ENCODE measurements at places on chromosomes 11 and 22.

- DNase-seq, result no peak
These were observed 360.8 kb downstream of the TBC1D22A start for GRCh38 chr22:47123006-47123826.

DNA sequence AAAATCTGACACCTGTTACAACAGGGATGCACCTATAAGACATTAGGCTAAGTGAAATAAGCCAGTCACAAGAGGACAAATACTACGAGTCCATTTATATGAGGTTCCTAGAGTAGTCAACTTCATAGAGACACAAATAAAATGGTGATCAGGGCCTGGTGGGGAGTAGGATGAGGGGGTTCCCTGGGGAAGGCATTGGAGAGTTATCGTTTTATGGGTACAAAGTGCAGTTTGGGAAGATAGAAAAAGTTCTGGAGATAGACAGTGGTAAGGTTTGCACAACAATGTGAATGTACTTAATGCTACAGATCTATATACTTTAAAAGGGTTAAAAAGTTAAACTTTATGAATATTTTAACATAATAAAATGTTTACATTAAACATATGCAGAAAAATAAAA is 31.4 kb upstream of the B3GNT6 start:
- no peak for DNase-seq

DNA sequence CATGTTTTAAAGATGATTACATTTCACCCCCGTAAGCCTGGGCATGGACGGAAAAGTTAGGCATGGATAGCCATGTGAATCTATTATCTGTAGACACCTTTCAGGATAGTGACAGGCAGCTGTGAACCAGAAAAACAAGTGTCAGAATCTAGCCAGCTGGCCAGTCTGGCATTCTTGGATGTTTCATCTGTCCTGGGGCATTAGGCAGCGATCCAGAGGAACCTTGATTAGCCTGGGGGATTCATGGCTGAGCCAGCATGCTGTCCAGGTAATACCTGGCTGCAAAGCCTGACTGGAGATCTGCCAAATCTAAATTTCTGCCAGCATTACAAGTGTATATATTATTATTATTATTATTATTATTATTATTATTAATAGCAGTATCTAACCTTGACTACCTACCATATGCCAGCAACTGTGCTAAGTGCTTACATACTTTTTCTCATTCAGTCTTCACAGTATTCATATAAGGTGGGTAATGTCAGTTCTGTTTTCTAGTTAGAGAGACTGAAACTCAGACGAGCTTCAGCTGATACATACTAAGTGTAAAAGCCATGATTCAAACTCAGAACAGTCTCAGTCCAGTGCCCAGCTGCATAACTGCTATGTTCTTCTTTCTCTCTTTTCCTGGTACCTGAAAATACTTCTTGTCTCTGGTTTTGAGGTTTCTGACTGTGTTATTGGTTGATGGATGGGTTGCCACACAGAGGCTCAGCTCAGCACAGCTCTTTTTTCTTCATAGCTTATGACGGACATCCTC is 12.8 kb downstream of the BMAL1 start:
- no peak for DNase-seq

GRCh38 chr22:46563381-46564083 is 26.1 kb upstream of the CELSR1 start:
- DNase-seq, result peak; percentile 63

DNA sequence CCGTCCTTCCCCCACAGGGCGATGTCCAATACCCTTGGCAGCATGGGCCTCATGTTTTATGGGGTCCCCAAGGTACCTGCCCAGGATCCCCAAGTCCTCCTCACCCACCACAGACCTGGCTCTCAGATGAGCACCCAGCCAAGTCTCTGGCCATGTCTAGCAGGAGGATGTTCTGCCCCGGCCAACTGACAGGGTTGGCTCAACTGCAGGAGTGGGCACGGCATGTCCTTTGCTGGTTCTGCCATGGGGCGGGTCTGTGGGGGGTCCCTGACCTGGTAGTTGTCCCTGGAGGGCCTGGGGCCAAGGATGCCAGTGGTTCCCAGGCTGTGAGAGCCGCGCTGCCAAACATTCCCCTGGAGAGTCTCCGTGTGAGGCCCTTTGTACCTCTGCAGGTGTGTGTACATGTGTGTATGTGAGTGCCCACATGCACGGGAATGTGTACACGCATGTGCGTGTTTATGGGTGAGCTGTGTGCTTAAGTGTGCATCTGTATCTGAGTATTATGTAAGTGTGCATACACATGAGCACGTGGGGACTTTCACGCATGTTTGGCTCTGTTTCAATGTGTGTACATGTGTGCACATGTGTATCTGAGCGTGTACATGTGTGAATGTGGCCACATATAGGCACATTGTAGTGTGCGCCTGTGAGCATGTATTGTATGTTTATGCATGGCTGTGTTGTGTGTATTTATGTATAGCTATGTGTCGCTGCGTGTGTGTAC is 85.5 kb downstream of the KCNQ1 start:
- no peak for DNase-seq

GRCh38 chr11:83611600-83611999 is 325.4 kb upstream of the CCDC90B start:
- DNase-seq, result no peak

DNA sequence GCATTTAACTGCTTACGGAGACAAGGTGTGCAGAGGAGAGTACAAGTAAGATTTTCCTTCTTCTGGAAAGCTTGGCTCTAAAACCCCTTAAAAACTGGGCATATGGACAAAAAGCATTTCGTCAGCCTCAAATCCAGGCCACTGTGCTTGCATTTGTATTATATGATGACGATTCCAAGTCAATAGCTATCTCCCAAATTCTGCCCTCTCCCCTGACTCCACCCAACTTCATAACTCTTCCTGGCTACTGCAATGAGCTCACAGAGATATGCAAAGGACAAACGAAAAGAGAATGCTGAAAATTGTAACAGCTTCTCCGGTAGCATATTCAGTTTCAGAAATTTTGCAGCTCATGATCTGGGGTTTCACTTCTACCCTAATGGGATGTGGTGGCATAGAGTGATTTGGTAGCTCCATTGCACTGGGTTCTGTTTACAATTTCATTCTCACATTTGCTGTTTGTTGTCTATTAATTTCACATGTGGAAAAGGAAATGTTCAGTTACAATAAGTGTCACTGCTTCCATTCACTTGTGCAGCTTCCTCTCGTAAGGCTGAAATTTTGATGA is 45.6 kb upstream of the CHRM4 start:
- no peak for DNase-seq

- no peak for DNase-seq
These were observed 566.2 kb downstream of the TBC1D22A start for GRCh38 chr22:47328550-47329243.

DNA sequence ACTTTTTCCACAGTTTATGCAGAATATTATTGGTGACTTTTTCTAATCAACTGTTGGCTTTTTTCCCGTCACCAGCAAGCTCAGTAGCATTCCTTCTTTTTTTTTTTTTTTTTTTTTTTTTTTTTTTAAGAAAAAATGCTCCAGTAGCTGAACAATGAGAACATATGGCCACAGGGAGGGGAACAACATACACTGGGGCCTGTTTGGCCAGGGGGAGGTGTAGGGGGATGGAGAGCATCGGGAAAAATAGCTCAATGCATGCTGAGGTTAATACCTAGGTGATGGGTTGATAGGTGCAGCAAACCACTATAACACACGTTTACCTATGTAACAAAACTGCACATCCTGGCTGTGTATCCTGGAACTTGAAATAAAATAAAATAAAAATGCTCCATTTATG is 82.5 kb downstream of the ARHGAP42 start:
- no peak for DNase-seq

GRCh38 chr11:64934682-64935358 is 873 bp downstream of the GPHA2 start:
- DNase-seq, result no peak

- no peak for DNase-seq
These were observed 14.4 kb downstream of the DCDC1 start for GRCh38 chr11:31355131-31355530.

GRCh38 chr11:118213201-118213600 is 11.6 kb downstream of the JAML start:
- DNase-seq, result no peak

GRCh38 chr22:23128269-23129108 is 13.3 kb downstream of the RSPH14 start:
- peak; percentile 46 for DNase-seq

DNA sequence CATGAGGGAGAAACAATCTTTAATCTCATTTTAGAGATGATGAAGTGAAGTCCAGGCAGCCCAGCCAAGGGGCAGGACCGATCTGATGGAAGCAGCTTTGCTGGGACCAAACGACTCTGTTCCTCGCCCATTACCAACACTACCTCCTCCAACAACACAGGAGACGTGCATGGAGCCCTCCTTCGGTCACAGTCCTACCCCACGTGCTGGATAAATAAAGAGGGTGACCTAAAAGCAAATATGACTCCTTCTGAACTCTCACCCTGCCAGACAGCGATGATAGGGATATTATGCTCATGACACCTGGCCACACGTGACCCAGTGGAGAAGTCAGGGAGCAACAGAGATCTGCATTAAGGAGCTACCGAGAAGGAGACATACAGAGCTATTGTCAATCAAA is 26.0 kb downstream of the SCGB1A1 start:
- no peak for DNase-seq

- no peak for DNase-seq
These were observed 440 bp upstream of the TIMP3 start for GRCh38 chr22:32800994-32801536.

DNA sequence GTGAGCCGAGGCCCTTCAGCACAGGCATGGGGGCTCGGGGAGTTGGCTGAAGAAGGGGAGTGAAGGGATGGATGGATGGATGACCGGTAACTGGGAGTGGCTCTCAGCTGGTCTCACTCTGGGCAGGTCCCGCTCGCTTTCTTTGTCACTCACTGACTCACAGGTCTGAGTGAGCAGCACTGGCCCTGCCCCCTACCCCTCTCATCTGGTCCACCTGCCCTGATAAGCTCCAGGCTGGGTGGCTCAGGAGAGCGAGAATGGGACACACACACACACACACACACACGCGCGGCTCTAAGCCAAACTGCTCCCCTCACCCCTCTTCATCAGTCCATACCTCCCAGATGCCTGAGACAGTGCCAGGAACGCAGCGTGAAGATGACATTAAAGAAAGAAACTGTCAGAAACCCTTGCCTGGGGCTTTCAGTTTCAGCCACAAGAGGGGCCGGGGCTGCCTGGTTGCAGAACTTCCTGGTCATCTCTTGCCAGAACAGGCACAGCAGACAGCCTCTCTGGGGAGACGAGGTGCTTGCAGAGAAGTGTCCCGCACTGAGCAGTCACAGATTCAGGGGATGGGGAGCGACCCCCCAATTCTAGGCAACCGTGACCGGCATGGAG is 16.5 kb upstream of the SHISAL1 start:
- DNase-seq, result peak; percentile 29

DNA sequence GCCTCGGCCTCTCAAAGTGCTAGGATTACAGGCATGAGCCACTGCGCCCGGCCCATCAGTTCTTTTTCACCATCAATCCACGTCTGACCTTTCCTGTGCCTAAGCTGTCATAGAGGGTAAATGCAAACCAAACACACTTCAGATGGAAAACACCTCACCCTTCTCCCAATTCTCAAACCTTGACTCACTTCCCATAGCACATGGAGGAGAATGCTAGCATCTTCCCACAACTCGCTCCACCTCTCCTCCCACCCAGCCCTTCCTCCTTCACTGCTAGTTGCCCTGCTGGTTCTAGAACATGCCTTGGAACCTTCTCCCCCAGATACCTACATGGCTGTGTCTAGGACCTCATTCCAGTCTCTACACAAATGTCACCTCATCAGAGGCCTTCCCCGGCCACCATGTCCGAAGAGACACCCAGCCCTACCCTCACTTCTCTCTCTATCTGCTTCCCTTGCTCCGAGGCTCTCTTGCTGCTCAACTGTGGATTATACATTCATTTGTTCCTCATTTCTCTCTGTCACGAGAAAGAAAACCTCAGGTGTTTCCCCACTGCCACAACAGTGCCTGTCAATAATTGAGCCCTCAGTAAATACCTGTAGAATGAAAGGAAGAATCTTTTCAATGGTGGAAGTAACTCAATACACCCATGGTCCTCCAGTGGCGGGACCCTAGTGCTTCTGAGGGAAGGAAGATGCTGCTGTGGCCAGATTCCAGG is 21.3 kb upstream of the NCF4 start:
- DNase-seq, result no peak

DNA sequence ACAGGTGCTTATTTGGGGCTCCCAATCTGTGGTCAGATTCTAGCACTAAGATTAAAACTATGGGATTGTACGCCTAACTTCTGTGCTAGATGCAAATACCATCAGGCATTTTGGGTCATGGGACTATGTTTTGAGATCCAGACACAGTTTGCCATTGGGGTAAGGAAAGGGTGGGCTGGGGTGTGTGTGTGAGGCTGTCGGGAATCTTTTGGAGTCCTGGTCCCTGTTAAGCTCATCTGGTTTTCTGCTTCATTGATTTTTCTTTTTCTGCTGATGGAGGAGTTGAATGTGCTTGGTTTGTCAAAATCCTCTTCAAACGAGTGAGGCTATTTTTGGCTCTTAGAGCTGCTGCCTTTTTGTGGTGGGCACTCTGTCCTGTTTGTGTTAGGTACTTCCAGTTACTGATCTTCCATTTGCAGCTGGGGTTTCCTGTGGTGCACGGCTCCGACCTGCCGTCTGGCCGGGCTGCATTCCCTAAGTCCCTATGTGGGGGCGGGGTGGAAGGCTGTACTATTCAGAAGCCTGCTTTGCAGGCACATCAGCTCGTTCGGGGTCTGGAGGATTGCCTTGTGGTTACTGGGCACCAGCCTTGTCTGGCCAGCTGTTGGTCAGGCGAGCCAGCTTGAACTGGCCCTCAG is 2.9 kb downstream of the BCR start:
- DNase-seq, result no peak

DNA sequence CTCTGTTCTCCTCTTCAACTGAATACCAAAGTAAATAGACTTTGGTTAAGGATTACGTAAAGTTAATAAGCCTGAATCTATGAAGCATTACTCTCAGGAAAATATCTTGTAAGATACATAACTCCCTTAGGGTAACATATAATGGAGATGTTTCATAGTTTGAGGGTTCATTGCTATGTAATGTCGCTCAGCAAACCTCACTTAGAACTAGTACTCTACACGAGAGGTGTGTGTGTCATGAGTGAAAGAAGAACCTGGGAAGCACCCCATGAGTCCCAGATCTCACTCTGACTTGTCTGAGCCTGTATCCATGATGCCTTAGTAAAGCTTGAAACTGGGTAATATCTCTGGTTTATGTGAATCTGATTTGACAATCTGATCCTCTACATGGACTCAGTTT is 429.5 kb upstream of the ANO3 start:
- DNase-seq, result no peak

All from activated T-helper 2 cell treated with anti-CD3 and anti-CD28 coated beads, Interferon-gamma antibody, Interleukin-2, Interleukin-4, amounts not matched to agents 10 μg/mL and 5 μg/mL and 100 μg/mL, durations not matched to agents 14 hours and 24 hours and 36 hours (primary cell).